Activated CD8-positive, alpha-beta memory T cell treated with anti-CD3 and anti-CD28 coated beads for 24 hours (primary cell): ENCODE measurements at places on chromosomes 5 and 9.

DNA sequence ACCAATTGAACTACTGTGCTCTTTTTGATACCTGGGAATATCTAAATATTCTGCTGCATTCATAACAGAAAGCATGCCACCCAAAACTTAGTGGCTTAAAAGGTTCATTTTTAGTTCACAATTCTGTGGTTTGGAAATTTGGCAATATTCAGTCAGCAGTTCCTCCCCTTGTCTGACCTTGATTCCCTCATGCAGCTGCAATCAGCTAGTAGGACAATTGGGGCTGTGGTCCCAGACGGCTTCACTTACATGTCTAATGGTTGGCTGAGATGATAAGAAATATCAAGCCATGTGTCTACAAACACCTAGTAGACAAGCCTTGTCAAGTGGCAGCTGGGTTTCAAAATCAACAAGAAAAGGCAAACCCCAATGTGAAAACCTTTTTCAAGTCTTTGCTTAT is 51.3 kb downstream of the ANXA1 start:
- DNase-seq = no peak

DNA sequence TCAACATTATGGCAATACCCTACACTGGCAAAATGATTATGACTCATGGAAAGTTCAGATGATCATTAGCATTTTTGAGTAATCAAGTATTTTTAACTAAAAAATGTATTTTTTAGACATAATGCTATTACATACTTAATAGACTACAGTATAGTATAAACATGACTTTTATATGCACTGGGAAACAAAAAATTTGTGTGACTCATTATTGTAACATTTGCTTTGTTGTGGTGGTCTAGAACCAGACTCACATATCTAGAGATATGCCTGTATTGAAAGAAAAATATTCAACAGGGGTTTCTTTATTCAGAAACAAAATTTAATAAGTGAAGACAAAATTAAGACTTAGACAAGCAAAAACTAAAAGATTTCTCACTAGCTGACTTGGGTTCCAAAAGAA is 385.3 kb upstream of the RIOK2 start:
- DNase-seq = no peak

GRCh38 chr9:125432715-125433385 is 171.2 kb downstream of the GAPVD1 start:
- no peak for DNase-seq

DNA sequence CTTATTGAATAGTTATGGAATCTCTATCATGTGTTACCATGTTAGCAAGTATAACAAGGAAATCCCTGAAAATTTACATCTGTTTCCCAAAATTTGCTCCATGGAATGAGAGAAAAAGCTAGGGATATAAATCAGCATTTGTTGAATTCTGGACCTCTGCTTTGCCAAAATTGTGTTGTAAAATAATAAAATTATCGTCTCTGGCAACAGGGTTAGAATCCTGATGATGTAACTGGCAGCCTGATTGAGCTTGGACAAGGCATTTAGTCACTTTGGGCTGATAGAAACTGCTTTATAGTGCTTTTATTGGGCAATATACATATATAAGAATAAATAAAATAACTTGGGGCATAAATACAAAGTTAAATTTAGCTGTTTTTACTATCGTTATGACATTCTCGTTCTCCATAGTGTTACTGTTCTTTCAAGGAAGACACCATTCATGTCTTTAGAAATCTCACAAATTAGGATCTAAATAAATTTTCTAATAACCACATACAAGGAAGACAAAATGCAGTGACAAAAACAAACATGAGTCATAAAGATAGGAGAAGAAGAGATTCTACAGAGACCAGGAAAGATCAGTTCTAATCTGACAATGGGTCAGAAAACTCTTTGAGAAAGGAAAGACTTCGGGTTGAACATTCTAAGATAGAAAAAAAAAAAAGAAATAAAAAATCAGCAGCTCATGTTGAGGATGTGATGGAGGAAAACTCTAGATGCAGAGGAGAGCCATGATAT is 145.0 kb upstream of the CDH10 start:
- no peak for DNase-seq

GRCh38 chr9:29422438-29422837 is 1849.2 kb upstream of the C9orf72 start:
- DNase-seq = no peak

DNA sequence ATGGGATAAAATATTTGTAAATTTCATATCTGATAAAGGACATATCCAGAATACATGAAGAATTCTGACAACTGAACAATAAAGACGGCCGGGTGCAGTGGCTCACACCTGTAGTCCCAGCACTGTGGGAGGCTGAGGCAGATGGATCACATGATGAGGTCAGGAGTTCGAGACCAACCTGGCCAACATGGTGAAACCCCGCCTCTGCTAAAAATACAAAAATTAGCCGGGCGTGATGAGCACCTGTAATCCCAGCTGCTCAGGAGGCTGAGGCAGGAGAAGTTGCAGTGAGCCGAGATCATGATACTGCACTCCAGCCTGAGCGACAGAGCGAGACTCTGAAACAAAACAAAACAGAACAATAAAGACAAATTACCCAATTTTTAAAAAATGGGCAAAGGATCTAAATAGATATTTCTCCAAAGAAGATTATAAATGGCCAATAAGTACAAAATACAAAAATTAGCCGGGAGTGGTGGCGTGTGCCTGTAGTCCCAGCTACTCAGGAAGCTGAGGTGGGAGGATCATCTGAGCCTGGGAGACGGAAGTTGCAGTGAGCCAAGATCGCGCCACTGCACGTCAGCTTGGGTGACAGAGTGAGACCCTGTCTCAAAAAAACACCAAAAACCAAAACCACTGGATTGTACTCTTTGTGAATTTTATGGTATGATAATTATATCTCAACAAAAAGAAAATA is 9.6 kb upstream of the NSD1 start:
- DNase-seq = no peak

GRCh38 chr5:102099766-102100331 is 196.2 kb downstream of the SLCO4C1 start:
- no peak for DNase-seq
